KBM-7 (cell line): ENCODE measurements at places on chromosomes 12 and 14.

- DNase-seq = no peak
Measured at GRCh38 chr14:82731526-82731925, 1197.9 kb upstream of the SEL1L start.

DNA sequence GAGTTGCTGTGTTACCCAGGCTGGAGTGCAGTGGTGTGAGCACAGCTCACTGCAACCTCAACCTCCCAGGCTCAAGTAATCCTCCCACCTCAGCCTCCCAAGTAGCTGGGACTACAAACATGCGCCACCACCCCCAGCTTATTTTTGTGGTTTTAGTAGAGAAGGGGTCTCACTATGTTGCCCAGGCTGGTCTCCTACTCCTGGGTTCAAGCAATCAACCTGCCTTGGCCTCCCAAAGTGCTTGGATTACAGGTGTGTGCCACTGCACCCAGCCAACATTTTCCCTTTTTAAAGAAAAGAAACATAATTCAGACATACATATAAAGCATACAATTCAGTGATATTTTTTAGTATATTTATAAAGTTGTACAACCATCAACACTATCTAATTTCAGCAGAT is 44.4 kb downstream of the RESF1 start:
- DNase-seq = no peak

DNA sequence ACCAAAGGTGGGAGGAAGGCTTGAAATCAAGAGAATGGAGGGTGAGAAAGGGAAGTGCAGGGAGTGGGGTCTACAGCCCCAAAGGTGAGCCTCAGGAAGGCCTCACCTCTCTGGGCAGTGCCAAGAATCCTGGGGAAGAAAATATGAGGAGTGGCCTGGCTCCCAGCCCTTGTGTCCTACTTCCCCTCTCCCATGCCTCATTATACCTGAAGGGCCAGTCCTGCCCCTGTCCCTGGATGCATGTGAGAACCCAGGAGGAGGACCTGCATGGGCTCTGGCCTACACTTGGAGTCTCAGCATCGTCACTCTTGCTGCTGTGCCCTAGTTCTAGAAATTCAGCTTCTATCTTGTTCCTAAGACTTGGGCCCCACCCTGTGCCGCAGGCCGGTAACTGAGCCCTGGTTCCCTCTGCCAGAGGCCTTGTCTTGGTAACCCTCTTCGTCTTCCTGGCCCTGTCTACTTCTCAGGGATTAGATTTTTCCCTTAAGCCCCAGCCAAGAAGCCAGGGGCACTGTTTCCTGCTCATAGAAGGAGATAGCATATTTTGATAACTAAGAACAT is 10.9 kb upstream of the MYH7 start:
- DNase-seq = no peak

- DNase-seq = no peak
Measured at GRCh38 chr12:120095736-120096135, 20.8 kb downstream of the RAB35 start.

- no peak for DNase-seq
Measured at GRCh38 chr14:21055432-21056117, 2.0 kb upstream of the RNASE8 start.

DNA sequence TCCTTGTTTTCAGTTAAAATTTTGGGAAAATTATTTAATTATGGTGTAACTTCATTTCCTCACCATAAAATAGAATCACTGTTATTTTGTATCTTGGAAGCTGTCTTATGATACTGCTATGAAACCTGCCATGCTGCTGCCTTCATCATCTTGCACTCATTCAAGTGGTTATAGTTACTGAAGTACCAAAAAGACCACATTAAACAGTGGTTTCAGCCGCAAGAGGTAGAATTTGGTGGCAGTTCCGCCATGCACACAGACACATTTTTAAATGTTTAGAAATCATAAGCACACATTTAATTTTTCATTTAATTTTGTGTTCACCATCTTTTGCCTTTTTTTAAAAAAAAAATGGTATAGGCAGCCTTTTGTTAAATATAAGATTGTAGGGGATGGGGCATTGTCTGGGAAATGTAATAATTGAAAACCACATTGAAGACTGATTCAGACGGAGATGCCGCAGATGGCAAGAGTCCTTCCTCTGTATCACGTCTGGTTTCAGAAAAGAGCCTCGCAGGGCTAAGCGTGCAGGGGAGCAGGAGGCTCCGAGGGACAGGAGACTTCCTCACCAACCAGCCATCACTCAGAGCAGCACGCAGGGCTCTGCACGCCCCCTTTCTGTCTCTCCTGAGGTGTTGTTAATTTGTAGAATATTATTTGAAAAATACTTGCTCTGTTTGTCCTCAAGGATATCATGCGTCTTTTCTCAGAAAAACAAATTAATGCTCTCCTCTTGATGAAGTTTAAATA is 115.2 kb upstream of the PELI2 start:
- DNase-seq = no peak

DNA sequence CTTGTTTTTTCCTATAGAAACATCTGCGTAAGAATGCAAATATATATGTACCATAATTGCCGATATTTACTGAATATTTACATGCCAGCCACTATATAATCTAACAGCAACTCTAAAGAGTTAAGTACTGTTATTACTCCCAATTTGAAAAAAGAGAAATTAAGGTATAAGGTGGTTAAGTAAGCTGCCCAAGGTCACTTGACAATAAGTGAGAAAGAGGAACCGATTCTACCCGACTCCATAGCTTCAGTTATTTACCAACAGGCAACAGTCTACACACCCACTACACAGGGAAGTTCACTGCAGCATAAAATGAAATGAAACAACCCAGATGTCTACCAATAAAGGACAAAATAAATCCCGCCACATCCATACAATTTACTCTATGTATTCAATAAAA is 1.1 kb downstream of the MIS18BP1 start:
- DNase-seq = peak; percentile 84

DNA sequence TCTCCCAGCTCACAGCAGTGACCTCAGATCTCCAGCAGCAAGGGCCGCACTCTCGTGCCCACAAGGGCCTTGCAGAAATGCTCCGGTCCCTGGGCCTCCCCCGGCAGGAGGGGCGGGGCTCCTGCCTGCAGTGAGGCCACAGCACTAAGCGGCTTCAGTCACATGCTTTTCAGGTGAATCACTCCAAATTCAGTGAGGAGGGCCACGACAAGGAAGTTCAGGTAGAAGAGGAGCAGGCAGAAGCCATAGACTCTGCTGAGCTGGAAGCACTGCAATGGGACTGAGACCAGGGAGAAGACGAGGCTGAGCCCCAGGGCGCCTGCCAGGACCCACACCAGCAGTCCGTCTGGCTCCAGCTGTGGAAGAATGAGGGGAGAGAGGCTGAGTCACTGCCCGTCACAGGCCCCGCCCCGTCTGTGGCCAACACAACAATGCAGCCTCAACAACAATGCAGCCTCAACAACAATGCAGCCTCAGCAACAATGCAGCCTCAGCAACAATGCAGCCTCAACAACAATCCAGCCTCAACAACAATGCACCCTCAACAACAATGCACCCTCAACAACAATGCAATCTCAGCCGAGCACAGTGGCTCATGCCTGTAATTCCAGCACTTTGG is 35.2 kb downstream of the SLC8B1 start:
- no peak for DNase-seq

DNA sequence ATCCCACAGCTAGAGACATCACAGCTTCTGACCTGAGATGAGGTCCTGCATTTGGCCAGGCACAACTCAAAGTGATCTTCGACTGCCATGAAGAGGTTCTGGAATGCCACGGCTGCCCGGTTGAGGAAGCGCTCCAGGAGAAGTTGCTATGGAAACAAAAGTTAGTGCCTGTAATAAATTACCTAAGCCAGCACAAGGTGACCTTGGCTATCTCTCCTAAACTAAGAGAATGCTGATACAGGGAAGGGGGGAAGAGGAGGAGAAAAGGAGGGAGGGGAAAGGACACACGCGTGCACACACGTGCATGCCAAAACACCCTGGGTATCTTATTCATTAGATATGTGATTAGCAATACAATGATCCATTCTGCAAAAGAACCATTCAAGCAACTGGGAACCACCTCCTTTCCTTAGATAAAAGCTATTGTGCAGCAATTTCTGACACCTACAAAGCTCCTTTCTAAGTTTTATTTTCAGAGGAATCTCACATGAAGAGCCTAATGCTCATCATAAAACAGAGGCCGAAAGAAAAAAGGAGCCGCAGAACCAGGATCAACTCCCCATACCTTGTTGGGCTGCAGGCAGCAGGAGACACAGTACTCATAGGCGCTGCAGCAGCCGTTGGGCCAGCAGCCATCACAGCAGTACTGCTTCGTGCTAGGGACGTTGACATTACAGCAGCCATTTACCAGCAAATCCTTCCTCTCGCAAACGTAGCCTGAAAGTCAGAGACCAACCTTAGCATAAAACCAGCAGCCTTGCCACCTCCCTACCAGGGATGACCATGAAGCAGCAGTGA is 17.9 kb downstream of the SPRING1 start:
- DNase-seq = no peak

DNA sequence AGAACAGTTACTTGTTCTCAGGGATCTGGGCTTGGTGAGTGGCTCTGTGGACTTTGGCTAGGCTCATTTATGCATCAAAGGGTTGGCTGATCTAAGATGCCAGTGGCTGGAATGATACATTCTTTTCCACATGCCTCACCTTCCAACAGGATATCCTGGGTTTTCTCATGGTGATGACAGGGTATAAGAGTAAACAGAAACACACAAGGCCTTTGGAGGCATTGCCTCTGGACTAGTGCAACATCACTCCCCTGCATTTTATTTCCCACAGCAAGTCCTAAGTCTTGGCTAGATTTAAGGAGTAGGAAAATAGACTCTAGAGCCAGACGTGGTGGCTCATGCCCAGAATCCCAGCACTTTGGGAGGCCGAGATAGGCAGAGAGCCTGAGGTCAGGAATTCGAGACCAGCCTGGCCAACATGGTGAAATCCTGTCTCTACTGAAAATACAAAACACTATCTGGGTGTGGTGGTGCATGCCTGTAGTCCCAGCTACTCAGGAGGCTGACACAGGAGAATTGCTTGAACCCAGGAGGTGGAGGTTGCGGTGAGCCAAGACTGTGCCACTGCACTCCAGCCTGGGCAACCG is 47.9 kb downstream of the RPH3A start:
- DNase-seq = no peak

DNA sequence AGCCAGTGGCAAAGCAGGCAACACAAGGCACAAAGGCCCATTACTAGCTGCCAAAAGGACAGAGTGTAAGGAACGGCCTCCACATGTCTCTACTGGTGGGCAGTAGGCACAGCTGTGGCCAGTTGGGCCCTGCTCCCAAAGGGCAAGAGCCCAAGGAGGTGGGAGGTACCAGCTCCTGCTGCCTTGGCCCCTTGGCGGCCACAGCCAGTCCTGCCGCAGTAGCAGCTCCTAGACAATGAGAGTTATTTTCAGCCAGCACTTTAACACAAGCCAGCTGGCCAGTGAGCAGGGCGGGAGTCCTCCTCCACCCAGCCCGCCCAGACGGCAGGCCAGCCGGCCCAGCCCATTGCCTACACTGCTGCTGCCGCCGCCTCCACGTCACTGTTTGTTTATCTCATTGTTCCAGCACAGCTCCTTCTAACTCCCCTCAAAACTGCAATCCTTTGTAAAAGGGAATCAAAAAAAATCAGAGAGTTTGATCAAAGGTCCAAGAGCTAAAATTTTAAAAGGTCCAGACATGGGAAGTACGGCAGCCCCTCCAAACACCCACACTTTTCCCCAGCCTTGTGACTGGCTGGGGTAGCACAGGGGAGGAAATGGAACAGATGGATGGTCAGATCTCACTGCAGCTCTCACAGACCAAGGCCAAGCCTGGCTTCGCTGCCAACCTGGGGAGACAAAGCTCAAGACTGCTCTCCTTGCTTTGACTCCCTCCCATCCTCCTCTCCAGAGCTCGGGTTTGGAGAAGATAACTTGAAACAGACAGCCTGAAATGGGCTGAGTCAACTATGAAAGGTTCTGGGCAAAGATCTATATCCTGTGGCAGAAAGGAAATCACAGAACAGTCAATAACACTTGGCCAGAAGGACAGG is 33.5 kb downstream of the FMNL3 start:
- DNase-seq = no peak

DNA sequence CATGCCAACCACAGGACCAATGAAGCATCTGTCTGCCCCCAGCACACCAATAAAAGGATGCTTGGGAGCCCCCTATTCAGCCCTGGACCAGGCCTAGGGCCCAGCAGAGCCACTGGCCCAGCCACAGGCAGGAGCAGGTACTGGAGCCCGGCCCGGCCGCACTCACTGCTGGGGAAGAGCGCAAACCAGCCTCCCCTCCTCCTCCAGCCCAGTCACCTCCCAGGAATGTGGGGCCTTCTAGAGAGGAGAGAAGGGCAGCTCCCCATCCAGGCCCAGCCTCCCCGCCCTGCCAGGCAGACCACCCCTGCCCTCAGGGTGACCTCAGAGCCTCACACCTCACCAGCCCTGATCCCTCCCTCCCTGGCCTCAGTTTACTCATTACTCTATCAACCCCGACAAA is 56.2 kb downstream of the CCNK start:
- no peak for DNase-seq

GRCh38 chr14:34060651-34060999 is 109.8 kb upstream of the EGLN3 start:
- no peak for DNase-seq
